HFF-Myc (cell line): ENCODE measurements at places on chromosomes 11 and 22.
A peak's percentile ranks its signal among the peaks of the same experiment; 100 is the strongest.

DNA sequence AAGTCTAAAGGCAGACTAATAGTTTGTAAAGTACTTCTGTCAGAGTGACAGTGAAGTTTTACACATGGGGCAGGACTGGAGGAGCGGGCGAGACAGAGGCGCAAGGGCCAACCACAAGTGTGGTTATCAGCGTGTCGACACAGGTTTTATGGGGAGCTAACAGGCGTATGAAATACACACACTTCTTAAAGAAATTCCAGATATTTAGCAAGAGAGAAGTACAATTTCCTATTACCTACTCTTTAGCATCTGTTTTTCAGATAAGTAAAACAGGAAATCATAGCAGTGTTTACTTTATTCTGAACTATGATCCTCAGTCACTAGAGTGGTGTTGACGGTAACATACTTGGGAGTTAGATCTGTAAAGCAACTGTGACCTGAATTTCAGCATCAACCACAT lies 22.5 kb downstream of the VSIG10L2 start:
- DNase-seq: no peak

GRCh38 chr11:116532066-116532465 lies 240.7 kb downstream of the BUD13 start:
- no peak for DNase-seq

- DNase-seq: peak; percentile 93
Observed at GRCh38 chr11:86743223-86744118, 56.9 kb upstream of the PRSS23 start.

GRCh38 chr11:46445192-46445919 lies 53.8 kb upstream of the CHRM4 start:
- DNase-seq: no peak

GRCh38 chr11:111912535-111912934 lies at the start of gene HSPB2:
Gene HSPB2, plus strand, starts transcription at chr11:111912734. Its CDS starts 96 bp downstream, at chr11:111912830.
- no peak for DNase-seq

- DNase-seq: no peak
Observed at GRCh38 chr11:119615882-119616196, 113.2 kb downstream of the NECTIN1 start.

- DNase-seq: no peak
Observed at GRCh38 chr22:35581023-35581413, 36.1 kb downstream of the MB start.

GRCh38 chr11:36777311-36777710 lies 179.3 kb upstream of the RAG2 start:
- DNase-seq: no peak

- DNase-seq: no peak
Observed at GRCh38 chr11:84407091-84407490, 1120.9 kb upstream of the CCDC90B start.

GRCh38 chr11:73244589-73245240 lies 26.6 kb downstream of the P2RY2 start:
- DNase-seq: no peak

DNA sequence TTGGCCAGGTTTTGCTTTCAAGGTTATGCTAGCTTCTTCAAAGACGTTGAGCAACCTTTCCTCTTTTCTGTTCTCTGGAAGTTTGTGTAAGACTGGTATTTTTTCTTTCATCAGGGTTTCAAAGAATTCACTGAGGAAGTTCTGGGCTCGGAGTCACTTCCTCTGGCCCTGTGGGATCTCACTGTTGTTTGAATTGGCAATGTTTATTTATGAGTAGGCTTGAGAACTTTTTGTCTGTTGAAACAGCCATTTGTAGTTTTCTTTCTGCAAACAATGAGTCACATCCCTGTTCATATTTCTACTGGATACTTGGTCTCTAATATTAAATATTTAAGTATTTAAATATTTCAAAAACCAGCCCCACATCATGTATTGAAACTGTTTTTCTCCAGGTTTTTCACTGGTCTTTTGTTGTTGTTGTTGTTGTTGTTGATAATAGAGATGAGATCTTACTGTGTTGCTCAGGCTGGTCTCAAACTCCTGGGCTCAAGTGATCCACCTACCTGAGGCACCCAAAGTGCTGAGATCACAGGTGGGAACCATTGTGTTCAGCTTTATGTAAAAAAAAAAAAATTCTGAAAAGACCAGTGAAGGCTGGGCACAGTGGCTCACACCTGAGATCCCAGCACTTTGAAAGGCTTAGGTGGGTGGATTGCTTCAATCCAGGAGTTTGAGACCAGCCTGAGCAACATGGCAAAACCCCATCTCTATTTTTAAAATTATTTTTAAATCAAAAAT lies 26.9 kb downstream of the SUSD2 start:
- DNase-seq: peak; percentile 48

DNA sequence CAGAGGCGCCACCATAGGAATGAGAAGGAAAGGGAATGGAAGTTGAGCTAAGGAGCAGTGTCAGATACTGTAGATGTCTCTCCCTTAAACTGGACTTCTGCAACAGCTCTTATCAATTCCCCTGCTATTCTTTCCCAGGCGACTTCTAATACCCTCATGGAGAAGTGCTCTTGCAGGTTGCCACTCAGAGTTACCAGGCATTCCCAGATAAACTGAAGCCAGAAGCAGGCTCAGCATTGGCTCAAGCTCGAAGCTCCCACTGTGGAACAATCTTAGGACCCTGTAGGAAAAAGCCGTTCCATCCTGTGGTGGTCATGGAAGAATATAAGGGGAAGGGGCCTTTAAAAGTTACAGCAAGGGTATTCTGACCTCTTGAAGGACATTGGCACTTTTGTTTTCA lies 208.7 kb upstream of the PLET1 start:
- no peak for DNase-seq
